ENCODE measurements at places on chromosomes 1 and 21.

DNA sequence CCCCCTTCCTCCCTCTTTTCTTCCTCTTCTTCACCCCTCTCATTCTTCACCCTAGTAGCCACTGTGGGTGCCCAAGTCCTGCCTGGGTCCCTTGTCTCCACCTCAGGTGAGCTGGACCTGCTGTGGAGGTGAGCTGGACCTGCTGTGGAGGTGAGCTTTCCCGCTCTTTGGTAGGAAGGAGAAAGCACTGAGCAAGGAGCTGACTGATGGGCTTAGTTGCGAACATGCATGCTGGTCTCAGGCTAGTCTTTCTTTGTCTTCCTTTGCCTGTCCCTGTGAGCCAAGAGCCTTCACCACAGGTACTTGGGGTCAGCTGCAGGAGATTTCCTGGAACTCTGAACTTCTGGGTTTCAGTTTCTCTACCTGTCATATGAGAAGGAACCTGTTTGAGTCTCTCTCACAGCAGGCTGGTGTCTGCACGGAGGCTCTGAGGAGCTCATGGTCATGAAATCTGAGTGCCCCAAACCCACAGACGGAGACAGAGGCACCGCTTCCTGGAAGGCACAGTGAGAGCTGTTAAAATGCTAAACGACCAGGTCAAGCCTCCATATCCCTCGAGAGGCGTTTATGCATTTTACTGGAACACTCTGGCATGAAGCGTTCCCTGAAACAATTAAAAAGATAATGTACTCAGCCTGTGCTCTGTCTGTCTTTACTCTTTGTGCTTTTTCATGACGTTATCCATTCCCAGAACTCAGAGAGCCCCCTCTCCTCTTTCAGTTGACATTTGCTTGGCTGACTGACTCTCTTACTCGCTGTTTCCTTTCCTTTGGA, 69.5 kb downstream of the RHOU start:
- DNase-seq = no peak

DNA sequence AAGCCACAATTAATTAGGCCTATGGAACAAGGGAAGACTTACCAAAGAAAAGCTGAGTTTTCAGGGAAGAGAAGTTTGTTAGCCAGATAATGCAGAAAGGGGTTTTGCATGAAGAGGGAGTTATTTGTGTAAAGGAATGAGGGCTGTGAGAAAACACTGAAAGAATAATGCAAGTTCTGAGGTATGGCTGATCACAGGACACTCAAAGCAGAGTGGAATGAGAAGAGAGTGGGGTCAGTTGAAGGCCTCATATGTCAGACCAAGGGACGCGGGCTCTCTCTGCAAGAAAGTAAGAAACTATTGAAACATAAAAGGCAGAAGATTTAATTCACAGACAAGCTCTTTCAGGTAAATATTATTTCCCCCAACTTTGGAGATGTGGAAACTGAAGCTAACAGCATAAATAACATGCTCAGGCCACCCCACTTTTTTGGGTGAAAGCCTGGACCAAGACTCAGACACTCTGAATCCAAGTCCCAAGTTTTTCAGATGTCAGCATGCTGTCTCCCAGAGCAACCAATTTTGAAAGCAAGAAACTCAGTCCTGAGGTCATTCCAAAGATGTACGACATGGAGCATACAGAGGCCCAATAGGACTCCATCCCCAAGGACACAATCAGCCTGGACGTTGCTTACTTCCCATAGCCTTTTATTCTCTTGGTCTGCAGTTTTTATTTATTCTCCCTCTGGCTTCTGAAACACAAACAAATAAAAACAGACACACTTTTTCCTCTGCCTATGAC, 47.3 kb upstream of the FGGY start:
- DNase-seq = no peak

DNA sequence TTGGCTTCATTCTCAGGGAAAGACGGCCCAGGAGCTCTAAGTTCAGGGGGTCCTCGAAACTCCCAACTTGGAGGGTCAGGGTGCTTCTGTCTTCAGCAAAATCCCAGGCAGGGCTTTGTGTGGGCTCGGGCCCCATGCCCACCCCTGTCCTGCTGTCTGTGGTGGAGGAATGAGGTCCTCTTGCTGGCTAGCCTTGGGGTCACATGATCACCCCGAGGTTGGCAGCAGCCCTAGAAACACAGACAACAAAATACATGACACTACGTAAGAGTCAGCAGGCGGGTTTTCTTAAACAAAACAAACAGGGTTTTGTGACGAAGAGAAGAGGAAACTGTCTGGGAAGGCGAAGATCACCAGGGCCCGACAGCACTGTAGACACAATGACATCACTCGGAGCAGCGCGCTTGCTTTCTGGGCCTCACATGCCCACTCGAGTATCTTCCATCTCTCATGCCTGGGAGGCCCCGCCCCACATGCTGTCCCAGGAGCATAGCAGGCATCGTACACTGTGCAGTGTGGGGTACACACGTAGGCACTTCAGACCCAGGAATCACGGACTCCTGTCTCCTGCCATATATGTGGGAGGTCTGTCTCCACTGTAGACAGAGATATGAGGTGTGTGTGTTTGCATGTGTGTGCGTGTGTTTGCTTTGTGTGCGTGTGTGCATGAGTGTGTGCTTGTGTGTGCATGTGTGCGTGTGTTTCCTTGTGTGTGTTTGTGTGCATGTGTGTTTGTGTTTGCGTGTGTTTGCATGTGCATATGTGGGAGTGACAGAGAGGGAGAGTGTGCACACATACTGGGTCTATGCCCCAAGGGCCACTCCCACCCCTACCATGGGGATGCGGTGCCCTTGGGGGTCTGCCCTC, 94.7 kb downstream of the SIK1 start:
- DNase-seq = no peak

- no peak for DNase-seq
These were observed 27.5 kb downstream of the PRMT2 start for GRCh38 chr21:46662765-46663500.

GRCh38 chr1:43874716-43875115, 58.9 kb upstream of the ARTN start:
- DNase-seq = no peak

DNA sequence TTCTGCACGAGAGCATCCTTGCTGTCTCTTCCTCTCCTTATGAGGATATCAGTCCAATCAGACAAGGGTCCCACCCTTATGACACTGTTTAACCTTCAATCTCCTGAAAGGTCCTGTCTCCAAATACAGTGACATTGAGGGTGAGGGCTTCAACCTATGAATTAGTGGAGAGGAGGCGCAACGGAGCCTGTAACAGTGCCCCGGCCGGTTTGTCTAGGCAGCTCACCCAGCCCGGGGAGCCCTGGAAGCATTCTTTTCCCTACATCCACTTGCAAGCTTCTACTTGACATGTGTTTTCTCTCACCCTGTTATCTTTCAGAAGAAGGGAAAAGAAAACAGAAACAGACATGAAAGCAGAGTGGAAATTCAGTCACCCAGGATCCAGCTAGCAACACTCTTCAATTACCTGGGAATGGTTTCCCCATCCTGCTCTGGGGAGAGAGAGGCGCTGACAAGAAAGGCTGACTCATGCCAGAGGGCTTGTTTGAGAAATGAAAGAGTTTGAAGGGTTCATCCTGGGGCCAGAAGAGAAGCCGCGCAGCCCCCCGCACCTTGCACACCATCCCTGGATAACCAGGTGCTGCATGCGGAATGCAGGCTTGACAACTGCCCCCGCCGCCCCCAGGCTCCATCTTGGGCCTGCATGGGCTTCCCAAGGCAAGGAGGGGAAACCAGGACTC, 394.9 kb downstream of the NPHP4 start:
- DNase-seq = no peak

- DNase-seq = no peak
These were observed 265.2 kb upstream of the B3GALT2 start for GRCh38 chr1:193451606-193452005.

GRCh38 chr1:119116725-119117124, 23.7 kb downstream of the WARS2 start:
- no peak for DNase-seq

DNA sequence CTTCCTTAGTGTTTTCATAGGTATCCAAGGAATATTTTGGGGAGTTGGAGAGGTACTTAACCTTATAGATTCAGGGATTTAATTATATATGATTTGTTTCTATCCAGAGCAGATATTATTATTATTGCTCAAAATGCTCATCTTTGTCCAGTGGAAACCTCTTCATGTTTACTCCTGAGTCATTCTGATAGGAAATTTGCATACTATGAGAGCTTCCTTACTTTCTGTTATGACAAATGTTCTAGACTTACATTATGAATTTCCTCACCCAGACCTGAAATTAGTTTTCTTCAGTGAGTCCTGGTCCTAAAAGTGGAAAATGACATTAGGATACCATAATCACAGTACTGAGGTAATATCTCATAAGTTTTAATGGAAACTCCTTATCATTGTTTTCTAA, 57.5 kb upstream of the PLPPR5 start:
- DNase-seq = no peak

DNA sequence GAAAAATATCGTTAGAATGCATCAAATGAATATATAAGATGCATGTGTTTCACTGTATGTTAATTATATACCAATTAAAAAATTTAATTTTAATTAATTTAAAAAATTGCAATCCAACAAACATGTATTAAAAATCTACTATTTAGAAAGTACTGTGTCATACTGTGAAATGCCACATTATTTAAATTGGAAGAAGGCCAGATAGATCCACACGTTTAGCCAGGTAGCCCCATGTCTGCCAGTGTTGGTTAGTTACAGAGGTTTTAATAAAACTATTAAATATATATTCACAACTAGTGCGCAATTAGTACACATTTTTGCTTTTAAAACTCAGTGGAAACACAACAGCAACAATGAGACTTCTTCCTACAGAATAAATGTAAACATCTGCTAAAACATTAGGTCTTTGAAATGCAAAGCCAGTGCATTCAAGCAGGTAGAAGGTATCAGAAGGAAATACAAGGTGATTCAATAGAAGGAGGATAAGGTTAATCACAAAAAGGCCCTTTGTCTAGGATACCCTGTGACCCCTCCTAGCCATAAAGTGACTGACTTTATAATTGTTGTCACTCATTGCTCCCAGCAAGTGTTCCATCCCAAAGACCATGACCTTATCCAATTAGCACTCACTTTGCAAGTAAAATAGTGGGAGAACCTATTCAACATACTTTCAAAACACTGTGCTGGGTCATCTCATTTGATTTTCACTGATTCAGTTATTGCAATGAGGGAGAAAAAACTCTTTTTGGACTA, 211.5 kb downstream of the TTLL7 start:
- DNase-seq = no peak

- DNase-seq = peak; percentile 41
These were observed 26.1 kb downstream of the GPR3 start for GRCh38 chr1:27418326-27419185.

GRCh38 chr1:156319664-156320063, 18.4 kb downstream of the CCT3 start:
- no peak for DNase-seq

DNA sequence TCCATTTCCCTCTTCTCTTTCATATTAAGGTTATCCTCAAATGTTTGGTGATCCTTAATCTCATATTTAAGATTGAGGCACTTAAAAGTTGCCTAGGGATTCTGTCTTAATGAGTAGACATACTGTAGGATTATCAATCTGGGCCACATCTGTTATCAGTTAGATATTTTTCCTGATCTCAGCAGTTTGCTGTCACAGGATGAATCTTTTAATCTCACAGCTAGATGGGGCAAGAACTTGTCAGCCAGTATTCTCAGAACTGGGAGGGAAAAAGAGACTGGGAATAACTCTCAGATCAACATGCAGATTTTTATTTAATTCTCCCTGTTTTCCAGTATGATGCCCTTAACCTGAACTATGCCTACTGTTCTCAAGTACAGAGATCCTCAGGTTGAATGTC, 14.0 kb downstream of the ZNF644 start:
- DNase-seq = no peak

GRCh38 chr1:1281533-1282321, 1.5 kb downstream of the SCNN1D start:
- DNase-seq = no peak

GRCh38 chr1:115976062-115976920, at the start of gene SLC22A15:
Gene SLC22A15 (plus strand): TSS chr1:115976513. CDS start chr1:115976628, 115 bp downstream.
- no peak for DNase-seq

DNA sequence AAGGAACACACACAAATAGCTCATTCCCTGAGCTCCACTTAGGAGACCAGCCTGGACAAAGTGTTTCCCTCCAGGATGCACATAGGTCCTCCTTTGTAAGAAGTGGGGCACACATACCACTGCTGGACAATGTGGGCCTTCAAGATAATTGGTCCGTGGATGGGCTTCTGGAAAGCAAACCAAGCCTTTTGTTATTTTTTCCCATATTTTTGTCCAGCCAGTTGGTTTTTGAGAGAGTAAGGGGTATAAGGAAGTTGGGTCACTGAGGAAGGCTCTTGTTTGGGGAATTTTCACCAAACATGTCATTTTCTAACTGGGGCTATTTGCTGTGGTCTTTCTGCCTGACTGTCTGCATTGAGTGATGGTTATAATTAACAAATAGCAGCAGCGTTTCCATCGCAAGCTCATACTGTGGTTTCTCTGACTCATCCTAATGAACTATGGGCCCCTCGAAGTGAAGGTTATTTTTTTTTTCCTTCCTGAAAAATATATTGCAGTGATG, 306.3 kb upstream of the DUSP10 start:
- no peak for DNase-seq

- no peak for DNase-seq
These were observed 403.6 kb downstream of the PTPRU start for GRCh38 chr1:29639741-29640427.

DNA sequence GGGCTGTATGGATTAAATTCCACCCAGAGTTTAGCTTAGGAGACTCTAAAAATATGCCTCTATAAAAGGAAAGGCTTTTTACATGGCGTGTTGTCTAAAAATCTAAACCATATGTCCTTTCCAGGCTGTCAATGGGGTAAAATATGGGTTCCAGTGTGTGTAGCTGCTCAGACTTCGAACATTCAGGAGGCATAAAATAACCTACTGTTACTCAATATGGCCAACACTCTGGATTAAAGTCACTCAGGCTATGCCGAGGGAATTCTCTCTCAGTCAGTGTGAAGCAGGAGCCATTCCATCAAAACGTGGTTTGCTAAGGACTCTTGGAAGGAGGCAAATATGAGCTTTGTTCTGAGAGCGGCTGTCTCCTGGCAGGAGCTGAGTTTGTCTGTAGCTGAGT, 135.3 kb downstream of the RUNX1 start:
- DNase-seq = no peak

Measured in GOT3 (cell line).